Stimulated activated CD4-positive, alpha-beta T cell treated with anti-CD3 and anti-CD28 coated beads, Interleukin-1b, Interleukin-23, amount 100 ng/mL, for 4 hours (primary cell): ENCODE measurements at places on chromosomes 4 and X.
A peak's percentile ranks its signal among the peaks of the same experiment; 100 is the strongest.

DNA sequence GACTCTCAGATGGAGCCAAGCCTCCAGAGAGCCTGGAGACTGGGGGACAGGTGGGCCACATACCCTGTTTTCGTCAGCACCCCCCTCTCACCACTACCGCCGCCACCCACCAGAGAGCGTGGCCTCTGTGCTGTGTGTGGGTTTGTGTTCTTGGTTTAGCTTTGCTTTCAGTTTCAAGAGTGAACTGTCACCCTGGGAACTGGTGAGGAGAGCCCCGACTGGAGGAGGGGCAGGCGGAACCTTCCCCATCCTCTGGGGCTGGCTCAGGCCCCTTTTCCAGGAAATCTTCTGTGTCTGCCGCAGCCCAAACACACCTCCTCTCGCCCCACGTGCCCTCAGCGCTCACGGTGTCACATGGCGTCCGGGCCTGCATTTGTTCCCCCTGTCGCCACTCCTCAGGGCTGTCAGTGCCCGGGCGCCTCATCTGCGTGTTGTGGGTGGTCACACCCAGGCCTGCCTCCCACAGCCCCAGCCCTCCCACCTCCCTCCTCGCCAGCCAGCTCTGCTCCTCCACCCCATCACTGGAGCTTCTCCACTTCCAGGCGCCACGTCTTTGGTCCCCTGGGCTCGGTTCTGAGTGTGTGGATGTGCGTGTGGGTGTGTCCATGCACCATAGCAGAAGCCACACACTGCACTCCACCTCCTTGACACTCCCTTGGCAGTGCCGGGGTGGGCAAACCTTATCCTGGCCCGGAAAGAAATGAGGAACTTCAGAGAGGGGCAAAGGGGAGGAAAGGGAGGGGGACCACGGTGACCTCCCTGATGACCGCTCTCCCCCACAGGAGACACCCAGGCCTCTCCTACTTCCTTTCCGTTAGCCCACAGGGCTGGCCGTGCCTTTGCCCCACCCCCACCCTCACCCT, 27.8 kb downstream of the ELF4 start:
- peak; percentile 62 for DNase-seq

DNA sequence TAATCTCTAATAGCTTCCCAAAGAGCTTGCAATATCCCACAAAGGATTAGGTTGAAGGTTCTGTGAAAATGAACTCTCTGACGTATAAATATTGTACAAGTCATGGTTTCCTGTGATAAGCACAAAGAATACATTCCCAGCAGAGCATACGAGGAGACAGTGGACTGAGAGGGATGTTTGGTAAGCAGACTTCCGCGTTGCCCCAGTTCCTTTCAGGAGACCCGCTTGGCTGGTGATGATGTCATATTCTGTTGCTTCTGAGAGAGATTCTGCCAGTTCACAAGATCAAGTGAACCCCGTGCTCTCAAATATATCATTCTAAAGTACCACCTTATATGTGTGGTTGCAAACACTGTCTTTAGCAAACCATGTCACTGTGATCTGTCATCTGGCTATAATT, 323.9 kb upstream of the CASK start:
- no peak for DNase-seq

DNA sequence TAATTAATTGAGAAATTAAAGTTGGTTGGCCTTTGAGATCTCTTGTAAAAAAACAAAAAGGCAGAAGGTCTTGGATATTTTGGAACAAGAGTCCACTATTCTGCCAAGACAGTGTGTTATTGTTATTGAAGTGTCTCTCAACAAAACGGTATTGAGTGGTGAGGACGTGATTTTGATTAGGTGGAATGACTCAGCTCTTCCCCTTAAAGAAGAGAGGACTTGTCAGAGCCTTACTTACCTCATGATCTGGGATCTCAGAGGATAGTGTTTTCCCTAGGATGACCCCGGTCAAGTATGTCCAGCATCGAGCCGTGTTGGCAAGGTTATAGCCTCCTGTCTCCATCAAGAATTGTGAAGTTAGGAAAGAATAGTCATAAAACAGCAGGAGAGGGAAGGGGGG, 110.9 kb downstream of the HDAC8 start:
- DNase-seq = no peak

DNA sequence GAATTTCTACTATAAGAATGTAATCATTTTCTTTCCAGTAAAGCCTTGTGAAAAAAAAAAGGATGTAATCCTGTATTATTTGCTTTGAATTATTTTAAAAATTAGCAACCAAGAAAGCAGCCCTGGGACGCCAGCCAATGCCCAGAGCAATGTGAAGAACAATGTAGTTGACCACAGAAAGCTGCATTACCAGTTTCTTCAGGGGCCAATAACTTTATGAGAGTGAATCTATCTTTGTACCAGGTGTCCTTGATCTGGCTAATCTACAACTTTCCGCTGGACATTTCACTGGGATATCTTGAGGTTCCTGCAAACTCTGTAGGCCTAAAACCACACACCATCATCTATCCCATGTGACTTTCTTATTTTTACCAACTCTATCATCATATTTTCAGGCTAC, 7.6 kb upstream of the KLHL2 start:
- DNase-seq = no peak

DNA sequence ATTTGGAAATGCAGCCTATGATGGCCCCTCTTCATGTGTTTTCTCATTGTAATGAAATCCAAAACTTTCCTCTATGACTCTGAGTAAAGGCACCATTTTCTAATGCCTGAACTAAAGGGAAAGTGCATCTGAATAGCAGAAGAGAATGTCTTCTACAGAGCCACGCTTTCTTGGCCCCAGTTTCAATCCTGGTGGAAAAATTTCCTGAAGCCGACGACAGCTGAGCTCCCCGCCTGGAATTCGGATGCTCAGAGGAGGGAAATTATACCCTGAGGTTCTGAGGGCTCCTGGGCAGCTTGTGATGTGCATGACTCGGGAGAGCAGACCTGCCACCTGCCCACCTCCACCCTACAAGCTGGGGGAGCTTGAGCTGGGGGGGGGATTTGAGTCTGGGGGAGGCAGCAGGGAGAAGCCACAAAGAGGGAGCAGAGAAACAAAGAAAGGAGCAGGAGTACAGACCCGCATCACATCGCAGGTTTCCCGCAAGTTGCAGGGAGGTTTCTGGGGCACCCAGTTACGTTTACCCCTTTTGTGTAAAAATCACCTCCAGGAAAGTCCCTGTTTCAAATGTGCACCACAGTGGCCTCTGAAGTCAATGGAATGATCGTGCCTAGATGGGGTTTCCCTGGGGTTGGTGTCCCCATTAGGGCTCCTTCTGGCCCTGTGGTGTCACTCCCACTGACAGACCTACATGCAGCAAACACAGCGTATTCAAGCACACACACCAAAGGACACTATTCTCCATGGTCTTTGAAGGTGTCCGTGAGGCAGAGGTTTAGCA, 145.6 kb upstream of the RBPJ start:
- DNase-seq = peak; percentile 10

- DNase-seq = no peak
Measured at GRCh38 chr4:128844931-128845330, 35.4 kb downstream of the JADE1 start.

GRCh38 chrX:42627891-42628290, 150.1 kb downstream of the PPP1R2C start:
- no peak for DNase-seq

DNA sequence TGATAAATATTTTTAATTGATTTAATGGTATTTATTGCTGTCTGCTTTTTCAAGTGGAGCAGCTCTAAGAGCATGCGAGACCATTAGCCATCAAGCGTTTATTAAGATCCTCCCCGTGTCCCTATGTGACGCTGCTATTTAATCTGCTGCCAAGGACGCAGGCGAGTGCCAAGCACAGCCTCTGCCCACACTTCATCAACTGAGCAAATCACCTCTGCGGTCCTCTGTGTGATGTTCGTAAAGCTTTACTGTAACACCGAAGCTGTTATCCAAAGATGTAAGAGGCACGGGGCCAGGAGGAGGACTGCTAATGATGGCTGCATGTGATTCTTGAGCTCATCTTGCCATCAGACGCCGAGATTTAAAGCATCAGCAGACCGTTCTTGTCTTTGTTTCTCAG, 79.5 kb downstream of the STOX2 start:
- no peak for DNase-seq

- DNase-seq = peak; percentile 59
Measured at GRCh38 chr4:103075894-103076746, 441 bp downstream of the SLC9B2 start.

DNA sequence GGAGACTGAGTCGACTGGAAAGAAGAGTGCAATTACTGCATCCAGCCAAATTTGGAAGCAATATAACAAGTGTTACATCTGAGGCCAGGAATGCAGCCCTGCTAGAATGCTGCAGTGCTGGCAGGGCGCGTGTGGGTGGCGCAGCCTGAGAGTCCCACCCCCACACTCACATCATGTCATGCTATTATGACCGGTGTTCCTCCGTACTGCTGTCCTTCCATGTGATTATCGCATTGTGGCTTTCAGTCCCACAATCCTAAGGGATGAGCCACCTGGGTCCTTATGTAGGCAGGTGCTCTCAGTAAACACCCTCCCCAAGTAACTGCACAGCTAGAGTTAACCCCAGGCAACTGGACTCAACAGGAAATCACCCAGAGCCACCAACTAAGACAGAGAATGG, 122.6 kb upstream of the CPEB2 start:
- DNase-seq = no peak

- no peak for DNase-seq
Measured at GRCh38 chrX:275967-276580, 5.1 kb upstream of the PLCXD1 start.

DNA sequence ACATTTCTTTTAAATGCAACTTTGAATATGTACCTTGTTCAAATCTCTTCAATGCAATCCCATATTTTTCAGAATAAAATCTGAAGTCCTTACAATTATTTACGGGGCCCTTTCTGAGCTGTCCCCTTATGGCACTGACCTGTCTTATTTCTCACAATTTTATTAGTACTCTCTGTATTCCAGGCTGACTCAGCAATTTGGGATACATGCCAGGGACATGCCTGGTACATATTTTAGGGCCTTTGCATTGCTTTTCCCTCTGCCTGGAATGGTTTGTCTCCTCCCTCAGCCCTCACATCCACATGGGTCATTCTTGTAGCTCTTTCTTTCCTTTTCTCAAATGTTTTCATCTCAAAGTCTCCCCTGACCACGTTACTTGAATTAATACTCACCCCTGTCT, 172.2 kb upstream of the TECRL start:
- DNase-seq = no peak

- DNase-seq = no peak
Measured at GRCh38 chr4:7804756-7805385, 134.8 kb downstream of the AFAP1 start.

DNA sequence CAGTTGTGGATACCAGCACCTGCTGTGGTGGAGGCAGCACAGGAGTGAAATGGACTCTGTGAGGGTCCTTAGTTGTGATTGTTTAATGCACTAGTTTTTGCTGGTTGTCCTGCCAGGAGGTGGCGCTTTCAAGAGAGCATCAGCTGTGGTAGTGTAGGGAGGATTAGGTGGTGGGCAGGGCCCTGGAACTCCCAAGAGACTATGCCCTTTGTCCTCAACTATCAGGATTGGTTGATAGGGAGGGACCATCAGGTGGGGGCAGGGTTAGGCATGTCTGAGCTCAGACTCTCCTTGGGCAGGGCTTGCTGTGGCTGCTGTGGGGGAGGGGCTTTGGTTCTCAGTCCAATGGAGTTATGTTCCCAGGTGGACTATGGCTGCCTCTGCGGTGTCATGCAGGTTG, 121.9 kb downstream of the RRAGB start:
- DNase-seq = no peak

- no peak for DNase-seq
Measured at GRCh38 chr4:100240008-100240407, 49.7 kb upstream of the DDIT4L start.

DNA sequence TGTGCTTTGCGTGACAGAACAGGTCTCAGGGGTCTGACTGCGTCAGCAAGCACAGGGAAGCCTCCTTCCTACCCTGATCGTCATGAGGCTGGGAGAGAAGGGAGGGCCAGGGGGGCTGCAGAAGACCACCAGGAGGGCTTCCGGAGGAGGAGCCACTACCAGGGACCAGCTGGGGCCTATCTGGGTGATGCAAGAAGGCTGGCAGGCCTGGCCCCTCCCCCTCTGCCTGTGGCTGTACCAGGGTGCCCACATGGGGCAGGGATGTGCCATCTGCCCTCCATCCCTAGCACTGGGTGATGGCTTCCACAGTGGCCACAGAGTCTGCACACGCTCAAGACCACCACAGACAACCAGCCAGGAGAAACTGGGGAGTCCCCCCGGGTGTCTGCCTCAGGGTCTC, 116.4 kb upstream of the NKX1-1 start:
- DNase-seq = no peak

DNA sequence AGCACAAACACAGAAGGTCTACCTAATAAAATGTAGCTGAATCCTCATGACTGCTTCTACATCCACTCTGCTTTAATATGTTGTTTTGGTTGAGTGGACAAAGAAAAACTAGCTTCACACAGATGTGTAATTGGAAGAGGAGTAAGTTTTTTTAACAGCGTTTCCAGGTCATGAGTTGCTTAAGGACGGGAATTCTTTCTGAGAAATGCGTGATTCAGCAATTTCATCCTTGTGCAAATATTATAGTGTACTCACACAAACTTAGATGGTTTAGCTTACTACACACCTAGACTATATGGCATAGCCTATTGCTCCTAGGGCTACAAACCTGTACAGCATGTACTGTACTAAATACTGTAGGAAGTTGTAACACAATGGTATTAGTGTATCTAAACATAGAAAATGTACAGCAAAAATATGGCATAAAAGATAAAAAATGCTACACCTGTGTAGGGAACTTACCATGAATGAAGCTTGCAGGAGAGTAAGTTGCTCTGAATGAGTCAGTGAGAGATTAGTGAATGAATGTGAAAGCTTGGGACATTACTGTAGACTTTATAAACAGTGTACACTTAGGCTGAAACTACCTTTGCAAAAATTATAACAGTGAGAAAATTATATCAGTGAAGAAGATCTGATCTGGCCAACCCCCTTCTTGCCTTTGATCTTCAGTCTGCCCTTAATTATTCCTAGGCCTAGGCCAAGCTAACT, 70.8 kb upstream of the IL15 start:
- DNase-seq = no peak

- DNase-seq = no peak
Measured at GRCh38 chrX:10006770-10007169, 39.6 kb downstream of the CLDN34 start.

GRCh38 chr4:106126062-106126461, 189.9 kb downstream of the TBCK start:
- no peak for DNase-seq

- DNase-seq = no peak
Measured at GRCh38 chr4:3310301-3311094, 17.7 kb downstream of the RGS12 start.

- DNase-seq = no peak
Measured at GRCh38 chr4:16262188-16262587, 35.9 kb upstream of the TAPT1 start.

- no peak for DNase-seq
Measured at GRCh38 chrX:9135901-9136510, 102.1 kb upstream of the FAM9B start.

DNA sequence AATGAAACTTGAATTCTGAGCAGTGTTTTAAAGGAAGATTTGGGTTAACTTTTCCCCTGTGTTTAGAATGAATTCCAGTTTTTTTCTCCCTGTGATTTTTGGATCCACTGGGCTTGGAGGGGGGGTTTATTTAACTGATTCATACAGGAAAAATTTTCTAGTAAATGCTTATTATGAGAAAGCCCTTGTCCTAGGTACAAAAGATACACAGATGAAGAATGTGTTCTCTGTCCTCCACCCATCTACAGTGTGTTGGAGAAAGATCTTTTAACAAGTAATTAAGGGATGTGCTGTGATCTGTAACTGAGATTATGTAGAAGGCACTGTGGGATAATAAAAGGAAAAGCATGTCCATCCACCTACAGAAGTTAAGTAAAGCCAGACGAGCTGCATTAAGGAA, 103.9 kb downstream of the STIM2 start:
- no peak for DNase-seq
